CD4-positive, alpha-beta T cell treated with Interleukin-6 for 4 hours (primary cell): ENCODE measurements at places on chromosomes 7 and 10.

GRCh38 chr7:110852156-110852940, 238.6 kb upstream of the LRRN3 start:
- no peak for DNase-seq

DNA sequence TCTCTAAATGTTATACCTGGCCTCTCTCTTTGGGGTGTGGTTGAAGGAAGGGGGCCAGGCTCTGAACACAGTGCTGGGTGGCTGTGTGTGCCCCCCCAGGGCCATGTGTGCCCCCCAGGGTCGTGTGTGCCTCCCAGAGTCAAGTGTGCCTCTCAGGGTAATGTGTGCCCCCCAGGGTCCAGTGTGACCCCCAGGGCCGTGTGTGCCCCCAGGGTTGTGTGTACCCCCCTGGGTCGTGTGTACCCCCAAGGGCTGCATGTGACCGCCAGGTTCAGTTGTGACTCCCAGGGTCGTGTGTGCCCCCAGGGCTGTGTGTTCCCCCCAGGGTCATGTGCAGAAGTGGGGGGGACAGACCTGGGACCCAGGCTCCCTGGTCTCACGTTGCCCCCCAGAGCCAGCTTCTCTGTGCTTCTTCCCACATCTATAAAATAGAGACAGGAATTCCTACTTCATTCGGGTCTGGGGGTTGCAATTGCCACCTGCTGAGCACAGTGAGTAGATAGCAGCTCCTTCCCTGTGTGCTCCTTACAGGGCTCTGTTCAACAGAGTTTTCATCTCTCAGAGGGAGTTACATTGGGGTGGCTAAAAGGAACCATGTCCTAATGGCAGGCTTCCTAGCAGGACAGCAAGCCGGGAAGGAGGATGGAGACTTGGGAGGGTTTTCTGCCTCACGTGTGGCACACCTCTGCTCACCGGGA, 40.7 kb upstream of the AQP1 start:
- DNase-seq, result no peak

- no peak for DNase-seq
These were observed 162.2 kb upstream of the ITGB1 start for GRCh38 chr10:33120275-33120674.

DNA sequence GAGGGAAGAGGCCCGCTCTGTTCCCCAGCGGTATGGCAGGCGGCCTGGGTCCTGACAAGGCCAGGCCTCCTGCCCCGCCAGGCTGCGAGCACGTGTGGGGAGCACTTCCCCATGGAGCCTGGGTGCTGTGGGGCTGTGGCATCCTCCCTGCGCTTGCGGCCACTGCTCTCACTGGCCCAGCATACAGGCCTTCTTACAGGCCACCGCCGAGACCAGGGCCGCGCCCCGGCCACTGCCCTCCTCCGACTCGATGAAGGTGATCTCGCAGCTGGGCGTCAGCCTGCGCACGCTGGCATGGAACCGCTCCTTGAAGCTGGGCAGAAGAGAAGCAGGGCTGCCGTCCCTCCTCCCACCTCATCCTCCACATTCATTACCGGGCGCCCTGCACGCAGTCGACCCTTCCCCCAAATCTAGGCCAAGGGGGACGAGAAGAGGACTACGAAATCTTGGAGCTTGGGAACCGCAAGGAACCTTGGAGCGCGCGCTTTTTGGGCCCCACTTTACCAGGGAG, 3.9 kb upstream of the MYL7 start:
- DNase-seq, result no peak

- no peak for DNase-seq
These were observed 6.8 kb upstream of the TBL2 start for GRCh38 chr7:73585196-73585595.

DNA sequence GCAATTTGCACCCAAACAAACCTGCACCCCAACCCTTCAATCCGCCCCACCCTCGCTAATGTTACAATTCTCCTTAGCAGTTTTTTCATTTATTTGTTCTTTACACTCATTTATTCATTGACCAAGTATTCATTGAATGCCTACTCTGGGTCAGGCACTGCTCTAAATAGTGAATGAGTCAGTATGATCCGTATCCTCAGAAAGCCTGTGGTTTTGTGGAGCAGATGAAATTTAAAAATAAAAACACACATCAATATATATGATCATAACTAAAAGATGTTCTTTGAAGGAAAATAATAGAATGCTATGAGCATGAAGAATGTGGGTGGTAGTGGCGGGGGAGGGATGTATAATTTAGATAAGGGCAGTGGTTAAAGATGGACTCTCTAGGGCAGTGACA, 13.3 kb downstream of the IFIT5 start:
- no peak for DNase-seq

- DNase-seq, result no peak
These were observed 8.6 kb downstream of the SHH start for GRCh38 chr7:155803418-155804376.

- DNase-seq, result no peak
These were observed 108.9 kb downstream of the FOXL3 start for GRCh38 chr7:398888-399287.

- DNase-seq, result no peak
These were observed 343.1 kb upstream of the KCND2 start for GRCh38 chr7:119929891-119930290.

DNA sequence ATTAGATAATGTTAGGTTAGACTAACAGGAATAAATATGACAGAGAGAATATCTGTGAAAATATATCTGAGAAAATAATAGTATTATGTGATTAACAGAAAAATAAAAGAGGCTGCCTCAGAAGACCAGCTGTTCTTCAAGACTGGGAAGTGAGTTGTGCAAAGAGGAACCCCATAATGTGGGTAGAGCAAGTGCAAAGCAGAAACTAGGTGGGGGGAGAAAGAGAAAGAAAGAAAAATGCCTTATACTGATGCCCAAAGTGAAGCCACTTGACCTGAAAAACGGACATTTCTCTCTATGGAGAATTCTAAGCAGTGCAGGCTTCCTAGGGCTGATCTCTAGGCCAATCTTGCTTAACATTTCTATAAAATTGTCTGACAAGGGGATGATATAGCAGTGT, 3.8 kb downstream of the NEBL start:
- no peak for DNase-seq

- DNase-seq, result no peak
These were observed 40.4 kb upstream of the MGMT start for GRCh38 chr10:129426606-129427005.

DNA sequence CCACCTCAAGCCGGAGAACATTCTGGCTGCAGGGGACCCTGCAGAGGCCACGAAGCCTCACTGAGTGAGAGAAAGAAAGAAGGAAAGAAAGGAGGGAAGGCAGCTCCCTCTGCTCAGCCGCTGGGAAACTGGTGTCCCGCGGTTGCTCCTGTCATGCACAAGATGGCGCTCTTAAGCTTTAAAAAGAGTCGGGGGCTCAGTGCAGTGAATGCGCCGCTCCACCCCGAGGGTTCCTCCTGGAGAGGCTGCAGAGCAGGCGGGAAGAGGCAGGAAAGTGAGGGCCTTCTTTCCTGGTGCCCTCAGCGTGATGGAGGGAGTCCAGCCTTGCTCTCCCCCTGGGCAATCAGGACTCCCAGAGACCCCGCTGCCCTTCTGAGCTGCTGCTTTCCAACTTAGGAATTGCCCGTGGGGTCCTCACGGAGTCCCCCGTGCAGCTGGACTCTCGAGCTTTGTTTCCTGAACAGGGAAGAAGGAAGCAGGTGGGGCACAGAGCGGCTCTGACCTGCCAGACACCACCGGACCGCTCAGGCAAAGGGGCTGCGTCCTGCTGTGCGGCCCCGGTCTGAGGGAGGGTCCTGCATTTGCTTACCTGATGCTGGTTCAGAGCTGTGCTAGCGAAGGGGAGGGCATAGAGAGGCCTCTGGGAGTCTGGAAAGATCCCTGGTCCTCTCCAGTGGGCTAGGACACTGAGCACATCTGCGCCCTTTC, 141.9 kb upstream of the MKI67 start:
- no peak for DNase-seq

GRCh38 chr10:9294865-9295264, 1240.4 kb downstream of the GATA3 start:
- DNase-seq, result no peak

DNA sequence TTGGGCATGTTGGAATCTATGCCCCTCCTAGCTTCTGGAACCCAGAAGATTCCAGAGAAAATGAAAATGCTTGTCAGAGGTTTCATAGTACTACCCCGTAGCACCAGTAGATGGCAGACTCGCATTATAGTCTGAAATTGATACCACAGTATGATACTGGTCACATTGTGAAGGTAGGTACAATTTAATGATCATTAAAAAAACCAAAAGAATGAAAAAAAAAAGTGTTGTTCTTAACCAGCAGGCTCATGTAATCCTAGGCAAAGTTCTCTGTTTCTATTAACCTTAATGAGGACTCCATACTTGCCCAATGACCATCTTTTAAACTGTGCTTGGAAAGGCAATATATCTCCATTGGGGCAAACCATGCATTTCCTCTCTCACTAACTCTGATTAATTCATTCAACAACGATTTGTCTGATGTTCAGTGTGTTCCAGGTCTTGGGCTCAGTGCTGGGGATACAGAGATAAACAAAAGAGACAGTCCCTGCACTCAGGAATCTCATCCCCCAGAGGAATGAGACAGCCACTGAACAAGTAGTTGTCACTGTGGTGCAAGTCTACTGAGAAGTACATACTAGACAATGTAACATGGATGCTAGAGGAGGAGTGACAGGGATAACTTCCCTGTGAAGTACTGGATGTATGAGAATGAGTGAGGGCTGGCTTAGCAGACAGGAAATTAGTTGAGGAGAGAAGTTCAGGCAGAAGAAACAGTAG, 223.5 kb upstream of the PHYHIPL start:
- DNase-seq, result no peak

DNA sequence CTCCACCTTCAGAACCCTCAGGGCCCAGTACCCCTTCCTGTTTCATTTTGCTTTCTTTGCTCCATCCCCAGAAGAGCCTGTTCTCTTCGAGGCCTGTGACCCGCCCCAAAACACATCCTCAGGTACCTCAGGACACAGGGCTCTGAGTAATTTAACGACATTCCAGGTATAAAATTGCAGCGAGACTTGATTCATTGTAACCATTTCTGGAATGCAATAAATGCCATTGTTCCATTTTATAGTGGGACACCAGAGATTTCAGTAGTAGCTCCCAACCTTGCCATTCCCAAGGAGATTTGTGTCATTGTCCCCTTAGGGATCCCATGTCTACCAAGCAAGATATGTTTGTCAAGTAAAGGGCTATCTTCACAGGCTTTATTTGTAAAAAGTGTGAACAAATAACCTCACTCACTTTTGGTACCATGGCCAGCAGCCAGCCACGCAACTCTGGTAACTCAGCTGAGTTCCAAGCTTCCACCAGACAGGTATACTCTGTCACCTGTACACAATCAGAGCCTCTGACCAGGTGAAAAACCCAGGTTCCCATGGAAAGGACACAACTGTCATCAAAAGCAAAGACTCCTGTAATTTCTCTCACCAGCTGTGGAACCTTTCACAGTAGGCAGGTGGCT, 441.3 kb downstream of the PLXNA4 start:
- DNase-seq, result no peak

- no peak for DNase-seq
These were observed 140.9 kb downstream of the ADCYAP1R1 start for GRCh38 chr7:31192986-31193385.

DNA sequence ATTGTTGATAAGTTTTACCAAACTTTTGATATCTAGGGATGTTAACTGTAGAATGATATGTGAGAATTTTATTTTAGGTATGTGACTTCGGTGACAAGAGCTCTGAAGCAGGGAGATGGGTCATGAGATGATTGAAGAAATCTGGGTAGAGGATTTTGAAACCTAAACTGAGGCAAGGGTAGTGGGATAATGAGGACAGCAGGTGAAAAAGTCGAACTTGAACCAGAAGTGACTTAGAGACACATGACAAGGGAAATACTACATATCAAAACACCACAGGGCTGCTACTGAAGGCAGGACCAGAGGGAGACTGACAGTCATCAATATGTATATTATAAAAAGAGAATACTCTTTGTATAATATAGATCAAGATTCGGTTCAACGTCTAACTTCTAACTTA, 113.2 kb downstream of the WDFY4 start:
- no peak for DNase-seq

- no peak for DNase-seq
These were observed 34.8 kb downstream of the SGCE start for GRCh38 chr7:94621120-94621519.

- DNase-seq, result no peak
These were observed 7.4 kb upstream of the RRP12 start for GRCh38 chr10:97408496-97408992.

GRCh38 chr7:47992446-47992845, 13.0 kb upstream of the HUS1 start:
- DNase-seq, result no peak

DNA sequence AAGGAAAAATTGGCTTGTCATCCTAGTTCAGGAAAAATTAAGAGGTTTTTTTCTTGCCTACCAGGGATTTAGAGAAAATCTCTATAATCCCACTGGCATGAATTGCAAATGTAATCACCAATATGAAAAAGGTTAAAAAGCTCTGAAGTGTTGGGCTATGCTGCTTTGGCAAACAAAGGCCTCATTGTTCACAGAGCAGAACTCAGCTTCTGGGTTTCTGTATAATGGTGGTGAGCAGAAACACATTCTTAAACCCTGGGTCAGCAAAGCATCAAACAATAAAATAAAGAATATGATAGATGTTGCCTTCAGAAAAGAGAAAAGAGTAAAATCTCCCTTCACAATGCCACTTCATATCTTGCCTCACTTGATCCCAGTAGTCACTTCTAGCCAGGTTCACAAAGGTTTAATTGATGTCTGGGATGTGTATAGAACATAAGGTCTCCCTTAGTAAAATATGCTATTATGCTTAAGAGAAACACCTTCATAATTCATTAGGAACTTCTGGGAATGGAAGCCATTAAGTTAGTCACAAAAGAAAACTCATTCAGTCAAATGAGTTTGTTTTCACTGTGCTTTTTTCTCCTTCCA, 1255.5 kb upstream of the PHF14 start:
- DNase-seq, result no peak

GRCh38 chr7:128167791-128168666, 73.0 kb upstream of the LEP start:
- peak; percentile 4 for DNase-seq

DNA sequence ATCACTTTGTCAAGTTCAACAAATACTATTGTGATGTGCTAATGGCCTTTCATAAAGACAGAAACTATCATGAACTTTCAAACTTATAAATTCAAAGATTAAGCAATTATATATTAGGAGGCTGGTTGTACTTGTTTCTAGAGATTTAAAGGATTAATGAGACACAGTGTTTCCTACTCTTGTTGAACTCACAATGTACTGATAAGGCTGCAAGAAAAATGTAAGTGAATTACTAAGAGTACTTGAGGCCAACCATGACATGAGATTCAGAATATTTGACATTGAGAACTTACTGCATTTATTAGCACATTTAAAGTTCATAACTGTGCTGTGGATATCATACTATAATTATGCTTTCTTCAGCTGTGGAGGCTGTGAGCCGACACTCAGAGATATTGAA, 1210.5 kb upstream of the SORCS1 start:
- DNase-seq, result no peak

DNA sequence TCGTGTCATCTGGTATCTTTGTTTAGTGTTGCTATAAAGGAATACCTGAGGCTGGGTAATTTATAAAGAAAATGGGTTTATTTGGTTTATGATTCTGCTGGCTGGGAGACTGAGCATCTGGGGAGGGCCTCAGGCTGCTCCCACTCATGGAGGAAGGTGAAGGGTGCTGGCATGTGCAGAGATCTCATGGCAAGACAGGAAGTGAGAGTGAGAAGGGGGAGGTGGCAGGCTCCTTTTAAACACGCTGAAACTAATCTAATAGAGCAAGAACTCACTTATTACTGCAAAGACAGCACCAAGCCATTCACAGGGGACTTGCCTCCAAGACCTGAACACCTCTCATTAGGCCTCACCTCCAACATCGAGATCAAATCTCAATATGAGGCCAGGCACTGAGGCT, 11.3 kb downstream of the OIT3 start:
- no peak for DNase-seq

- no peak for DNase-seq
These were observed 79.3 kb upstream of the SLC25A13 start for GRCh38 chr7:96401200-96401599.
